ENCODE measurements at places on chromosomes 3 and 15.

DNA sequence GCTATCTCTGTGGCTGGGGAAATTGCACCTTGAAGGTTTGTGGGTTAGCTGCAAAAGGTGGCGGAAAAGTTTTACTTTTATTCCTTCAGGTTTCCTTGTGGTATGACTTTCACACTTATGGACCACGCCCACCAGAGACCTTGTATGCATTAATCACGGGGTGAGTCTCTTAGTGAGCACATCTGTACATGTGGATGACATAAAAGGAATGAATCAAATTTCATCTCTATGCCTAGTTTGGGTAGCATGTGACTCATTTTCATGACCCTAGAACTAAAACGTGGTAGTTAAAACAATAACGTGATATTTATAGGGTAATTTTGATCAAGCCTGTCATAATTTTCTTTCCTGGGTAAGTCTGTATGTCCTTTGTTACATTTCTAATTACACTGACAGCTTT lies 141.7 kb downstream of the PDCD6IP start:
- no peak for DNase-seq

GRCh38 chr3:9238721-9239295 lies 10.6 kb downstream of the SRGAP3 start:
- DNase-seq = no peak

DNA sequence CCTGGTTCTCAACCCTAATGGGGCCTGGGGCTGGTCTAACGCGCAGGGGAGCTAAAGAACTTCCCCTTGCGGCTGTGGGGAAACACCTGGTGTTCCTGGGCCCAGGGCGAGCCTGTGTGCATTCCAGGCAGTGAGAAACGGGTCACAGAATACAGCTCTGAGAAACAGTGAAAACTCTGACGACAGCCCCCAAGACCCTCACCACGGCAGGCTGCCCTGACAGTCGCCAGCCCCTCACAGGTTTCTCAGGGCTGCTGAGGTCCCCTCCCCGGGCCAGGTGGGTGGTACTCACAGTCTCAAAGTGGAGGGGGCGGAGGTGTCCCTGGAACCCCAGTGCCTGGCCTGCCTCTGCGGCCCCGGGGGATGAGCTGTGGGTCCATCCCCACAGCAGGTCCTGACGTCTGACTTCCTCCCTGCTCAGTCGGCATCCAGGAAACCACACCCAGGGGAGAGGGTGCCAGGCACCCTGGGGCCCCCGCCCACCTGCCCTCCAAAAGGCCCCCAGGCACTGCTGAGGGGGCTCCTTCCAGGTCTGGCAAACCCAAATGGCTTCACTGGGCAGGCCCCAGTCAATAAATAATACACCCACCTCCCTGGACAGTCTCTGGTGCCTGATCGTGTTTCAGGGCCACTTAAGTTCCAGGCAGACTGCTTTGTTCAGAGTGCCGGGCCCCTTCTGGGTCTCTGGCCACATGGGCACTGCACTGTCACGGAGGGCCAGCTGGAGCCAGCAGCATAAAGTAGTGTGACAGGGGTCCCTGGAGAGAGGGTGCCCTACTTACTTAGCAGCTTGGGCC lies 57.7 kb downstream of the IQSEC1 start:
- DNase-seq = peak; percentile 38

DNA sequence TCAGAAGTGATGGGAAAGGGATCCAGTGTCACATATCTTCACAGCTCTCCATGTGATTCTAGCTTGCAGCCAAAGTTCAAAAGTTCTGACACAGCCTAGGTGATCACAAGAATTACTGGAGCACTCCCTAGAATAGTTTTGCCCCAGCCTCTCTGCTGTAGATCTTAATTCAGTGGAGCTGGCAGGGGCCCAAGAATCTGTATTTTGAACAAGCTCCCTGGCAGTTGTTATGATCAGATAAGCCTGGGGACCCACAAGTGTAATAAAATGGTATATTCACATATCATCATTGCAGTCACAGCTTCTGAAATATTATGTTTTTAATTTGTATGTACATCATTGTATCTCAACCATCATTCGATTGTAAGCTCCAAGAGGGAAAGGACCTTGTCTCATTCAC lies 62.3 kb downstream of the NOX5 start:
- DNase-seq = no peak

DNA sequence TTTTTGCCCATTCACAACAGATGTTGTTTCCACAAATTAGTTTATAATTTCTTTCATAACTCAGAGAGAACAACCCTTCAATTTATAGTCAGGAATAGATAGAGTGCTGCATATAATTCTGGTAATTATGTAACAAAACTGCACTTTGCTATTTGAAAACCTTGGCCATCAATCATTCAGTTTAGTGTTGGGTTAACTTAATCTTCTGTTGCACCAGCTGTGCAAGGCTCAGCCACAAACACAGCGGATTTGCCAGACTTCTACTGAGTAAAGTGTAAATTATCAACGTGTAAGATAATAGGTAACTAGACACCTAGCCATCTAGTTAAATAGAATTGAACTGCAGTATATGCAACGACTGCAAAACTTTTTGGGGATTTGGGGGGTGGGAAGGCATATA lies 1064.3 kb upstream of the EPHA6 start:
- DNase-seq = no peak

DNA sequence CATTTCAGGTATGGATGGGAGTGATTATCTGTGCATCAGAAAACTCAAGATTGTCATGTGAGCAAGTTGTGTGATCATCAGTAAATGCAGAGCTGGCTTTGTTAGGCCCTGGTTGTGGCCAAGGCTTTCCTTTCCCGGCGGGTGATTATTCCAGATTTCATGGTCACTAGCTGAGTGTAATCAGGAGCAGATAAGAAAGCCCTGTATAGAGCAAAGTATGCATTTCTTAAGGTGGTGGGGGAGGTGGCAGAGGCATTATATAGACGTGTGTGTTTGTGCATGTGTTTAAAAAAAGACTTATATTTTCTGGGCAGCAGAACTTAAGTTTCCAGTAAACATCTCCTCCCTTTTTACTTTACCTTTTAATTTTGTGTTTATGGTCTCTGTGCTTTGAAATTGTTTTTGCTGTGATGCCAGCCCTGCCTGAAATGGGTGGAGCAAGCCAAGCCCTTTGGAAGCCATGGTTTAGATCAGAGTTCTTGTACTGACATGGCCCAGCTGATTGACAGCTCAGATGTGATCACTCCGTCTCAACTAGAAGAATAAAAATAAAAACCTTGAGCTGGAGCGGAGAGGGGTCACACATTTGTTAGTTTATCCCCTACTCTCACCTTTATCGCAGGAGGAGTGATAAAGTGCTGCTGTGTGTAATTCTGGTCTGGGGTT lies 22.2 kb downstream of the SMAD3 start:
- no peak for DNase-seq

- DNase-seq = no peak
Observed at GRCh38 chr3:25655659-25656058, 9.0 kb downstream of the TOP2B start.

- no peak for DNase-seq
Observed at GRCh38 chr3:120559242-120560061, 36.7 kb upstream of the NDUFB4 start.

GRCh38 chr3:136750897-136751315 lies 1.3 kb downstream of the STAG1 start:
- no peak for DNase-seq

All from effector CD4-positive, alpha-beta T cell (primary cell).